Esophagus squamous epithelium (tissue), 5 donors: ENCODE measurements at places on chromosomes 13 and 19. TPM values are rescaled to one million over a fixed set of nuclear protein-coding genes. Genes with fewer than 3 reads are reported as not detected.

DNA sequence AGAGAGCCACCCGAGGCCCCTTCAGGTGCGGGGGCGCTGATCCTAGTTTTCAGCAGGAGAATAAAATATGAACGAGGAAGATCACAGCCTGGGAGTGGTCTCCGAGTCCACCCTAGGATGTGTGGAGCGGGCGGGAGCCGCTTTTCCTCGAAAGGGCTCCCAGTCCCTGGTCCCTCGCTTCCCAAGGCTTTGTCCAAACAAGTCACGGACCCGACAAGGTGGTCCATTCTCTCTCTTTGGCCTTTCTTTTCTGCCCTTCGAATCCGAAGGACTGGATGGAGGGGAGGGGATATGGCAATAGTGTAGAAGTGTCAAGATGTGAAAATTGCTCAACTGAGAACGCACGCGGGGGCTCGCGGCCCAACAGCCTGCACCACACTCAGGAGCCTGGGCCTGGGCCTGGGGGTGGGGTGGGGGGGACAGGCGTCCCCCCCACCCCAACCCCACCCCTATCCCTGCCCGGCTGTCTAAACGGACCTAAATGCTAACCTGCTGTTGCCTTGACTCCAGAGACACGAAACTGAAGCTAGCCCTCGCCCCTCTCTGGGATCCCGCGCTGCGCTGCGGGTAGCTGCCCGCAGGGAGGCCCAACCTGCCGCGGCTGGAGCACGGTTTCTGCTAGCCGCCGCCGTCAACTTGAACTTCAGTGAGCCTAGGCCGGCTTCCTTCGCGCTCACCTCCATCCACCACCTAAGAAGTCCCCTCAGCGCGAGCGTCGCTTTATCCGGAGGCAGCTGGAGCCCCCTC, 7.1 kb downstream of the ZIC2 start:
- no peak overlapping the region for H3K27ac ChIP-seq
- no peak overlapping the region for H3K4me3 ChIP-seq
- H3K36me3 ChIP-seq = no peaks in the 10 kb centered on the region
- H3K27me3 ChIP-seq = peaks cover 100% of the 10 kb centered on the region
- DNase-seq = no peak
- peaks cover 56% of the 10 kb centered on the region for H3K4me1 ChIP-seq

DNA sequence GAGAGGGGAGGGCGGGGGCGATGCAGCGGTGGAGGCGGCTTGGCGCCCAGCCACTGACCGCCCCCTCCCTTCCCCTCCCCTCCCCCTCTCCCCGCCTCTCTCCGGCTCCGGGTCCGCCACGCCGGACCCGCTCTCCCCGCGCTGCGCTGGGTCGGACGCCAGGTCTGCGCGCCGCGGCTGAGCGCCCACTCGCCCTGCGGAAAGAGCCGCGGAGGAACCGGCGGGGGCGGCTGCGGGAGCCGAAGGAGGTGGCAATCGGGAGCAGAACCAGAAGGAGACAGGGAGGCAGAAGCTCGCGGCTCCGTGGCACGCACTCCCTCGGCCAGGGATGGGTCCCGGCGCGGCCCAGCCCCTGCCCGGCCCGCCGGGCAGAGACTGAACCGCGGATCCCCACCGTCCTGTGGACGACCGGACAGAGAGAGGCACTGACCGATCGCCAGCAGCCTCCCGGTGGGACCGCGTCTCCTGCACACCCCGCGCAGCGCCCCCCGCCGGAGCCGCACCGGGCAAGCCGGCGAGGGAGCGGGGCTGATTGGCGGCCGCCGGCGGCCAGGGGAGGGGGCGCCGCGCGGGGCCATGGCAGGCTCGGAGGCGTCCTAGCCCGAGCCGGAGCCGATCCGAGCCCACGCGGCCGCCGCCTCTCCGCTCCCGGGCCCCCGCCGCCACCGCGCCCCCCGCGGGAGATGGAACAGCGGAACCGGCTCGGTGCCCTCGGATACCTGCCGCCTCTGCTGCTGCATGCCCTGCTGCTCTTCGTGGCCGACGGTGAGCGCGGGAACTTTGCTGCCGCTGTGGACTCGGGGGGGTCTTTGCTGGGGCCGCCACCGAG, at the start of gene VSTM2B:
Gene VSTM2B, plus strand, starts transcription at position 94 of the 829 bp plus-strand sequence. Its CDS starts 590 bp downstream, at position 684.
- H3K4me3 ChIP-seq = no peak within 1 kb of the TSS
- no peak within 1 kb of the TSS for H3K27ac ChIP-seq
- H3K27me3 ChIP-seq = peaks cover 40% of the 10 kb centered on the region
- H3K36me3 ChIP-seq = no peaks in the 10 kb centered on the region

KL gene
- 0.97 TPM for total RNA-seq

CGB1 gene
- not detected for total RNA-seq

- no peak overlapping the region for H3K27ac ChIP-seq
- H3K4me1 ChIP-seq = peaks cover 27% of the 10 kb centered on the region
- no peak for DNase-seq
- no peaks in the 10 kb centered on the region for H3K36me3 ChIP-seq
- H3K27me3 ChIP-seq = no peaks in the 10 kb centered on the region
Observed at GRCh38 chr13:41470196-41470595, 12.8 kb downstream of the RGCC start.

PSG7 gene
- total RNA-seq = not detected

- H3K27me3 ChIP-seq = no peaks in the 10 kb centered on the region
- peaks cover 32% of the 10 kb centered on the region for H3K4me1 ChIP-seq
- peaks cover 20% of the 10 kb centered on the region for H3K36me3 ChIP-seq
- no peak overlapping the region for H3K27ac ChIP-seq
- no peak overlapping the region for H3K4me3 ChIP-seq
- no peak for DNase-seq
Observed at GRCh38 chr19:45790942-45791341, 1.7 kb downstream of the DMWD start.

MARCHF2 gene
- 54.2 TPM for total RNA-seq

DNA sequence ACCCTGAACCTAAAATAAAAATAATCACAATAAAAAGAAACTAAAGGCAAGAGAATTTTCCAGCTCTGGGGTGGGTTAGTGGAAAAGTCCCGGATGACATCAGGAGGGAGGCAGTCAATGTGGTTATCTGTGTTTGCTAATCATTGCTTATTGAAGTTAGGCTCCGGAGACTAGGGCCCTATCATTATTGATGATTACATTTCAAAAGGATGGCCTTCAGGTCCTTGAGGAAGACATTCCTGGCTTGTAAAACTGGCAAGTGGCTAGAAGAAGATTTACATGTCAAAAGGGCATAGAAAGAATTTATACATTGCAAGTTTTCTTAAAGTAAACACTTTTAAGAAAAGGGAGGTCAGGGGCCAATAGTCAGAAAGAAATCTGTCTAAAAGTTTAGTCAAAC, 123.4 kb downstream of the POSTN start:
- no peak overlapping the region for H3K4me3 ChIP-seq
- DNase-seq = no peak
- no peaks in the 10 kb centered on the region for H3K4me1 ChIP-seq
- no peak overlapping the region for H3K27ac ChIP-seq

GRCh38 chr13:113176280-113176679, 17.8 kb downstream of the PROZ start:
- DNase-seq = no peak
- no peaks in the 10 kb centered on the region for H3K27me3 ChIP-seq
- H3K4me1 ChIP-seq = no peaks in the 10 kb centered on the region

DNA sequence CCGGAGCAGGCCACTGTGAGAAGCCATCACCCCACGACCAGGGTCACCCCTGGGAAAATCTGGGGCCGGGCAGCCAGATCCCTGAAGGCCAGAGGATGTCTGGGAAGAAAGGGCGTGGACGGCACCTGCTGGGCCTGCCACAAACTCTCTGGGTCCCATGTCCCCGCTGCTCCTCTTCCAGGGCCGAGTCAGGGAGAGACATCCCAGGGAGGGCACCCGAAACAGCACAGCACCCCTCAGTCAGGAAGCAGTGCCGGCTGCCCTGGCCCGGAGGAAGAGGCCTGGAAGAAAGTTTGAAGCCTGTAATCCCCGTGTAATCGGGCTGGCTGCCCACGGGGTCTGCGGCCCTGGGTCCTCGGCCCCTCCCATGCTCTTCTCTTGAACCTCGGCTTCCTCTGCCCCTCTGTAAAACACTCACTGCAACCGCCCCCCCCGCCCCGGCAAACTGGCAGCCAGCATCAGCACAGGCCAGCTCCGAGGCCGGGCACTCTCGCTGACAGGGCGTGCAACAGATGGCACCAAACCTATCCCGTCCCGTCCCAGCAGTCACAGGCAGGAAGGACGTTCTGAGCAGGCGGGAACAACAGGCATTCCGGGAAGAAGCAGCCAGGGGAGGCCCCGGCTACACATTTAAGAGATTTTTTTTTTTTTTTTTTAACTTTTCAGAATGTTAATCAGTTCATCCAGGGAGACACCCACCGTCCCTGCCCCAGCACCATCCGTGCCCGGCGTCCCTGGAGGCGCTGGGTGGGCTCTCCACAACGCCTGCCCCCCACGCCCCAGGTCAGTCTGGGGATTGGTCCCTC, 1.5 kb downstream of the SBNO2 start:
- peaks cover 51% of the 10 kb centered on the region for H3K4me1 ChIP-seq
- peak overlapping the region; percentile 87 for H3K4me3 ChIP-seq
- H3K36me3 ChIP-seq = peaks cover 6% of the 10 kb centered on the region
- DNase-seq = no peak

- no peaks in the 10 kb centered on the region for H3K36me3 ChIP-seq
- H3K27ac ChIP-seq = no peak overlapping the region
- peaks cover 31% of the 10 kb centered on the region for H3K27me3 ChIP-seq
- no peak overlapping the region for H3K4me3 ChIP-seq
Observed at GRCh38 chr19:19236173-19236572, 24.4 kb downstream of the NCAN start.
